ENCODE measurements at places on chromosomes 2 and 18.

DNA sequence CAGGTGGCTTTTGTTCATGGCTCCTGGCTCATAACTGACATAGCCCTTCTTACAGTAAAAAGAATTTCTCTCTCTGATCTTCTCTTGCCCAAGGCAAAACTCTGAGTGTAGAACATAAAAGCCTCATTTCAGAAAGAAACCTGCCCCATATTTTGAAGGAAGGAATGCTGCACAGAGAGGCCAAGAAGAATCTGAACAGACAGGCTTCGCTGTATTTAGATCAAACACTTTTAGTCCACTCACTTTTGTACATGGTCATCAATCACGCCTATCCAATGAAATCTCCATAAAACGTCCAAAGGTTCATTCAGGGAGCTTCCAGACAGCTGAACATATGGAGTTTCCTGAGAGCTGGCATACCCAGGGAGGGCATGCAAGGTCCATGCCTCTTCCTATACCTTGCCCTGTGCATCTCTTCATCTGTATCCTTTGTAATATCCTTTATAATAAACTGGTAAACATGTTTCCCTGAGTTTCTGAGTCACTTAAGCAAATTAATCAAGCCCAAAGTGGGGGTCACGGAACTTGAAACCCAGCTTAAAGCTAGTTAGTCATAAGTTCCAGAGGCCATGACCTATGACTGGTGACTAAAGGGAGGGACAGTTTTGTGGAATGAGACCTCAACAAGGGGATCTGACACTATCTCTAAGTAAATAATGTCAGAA is 62.5 kb upstream of the TMEM247 start:
- DNase-seq = no peak

GRCh38 chr2:238584617-238585016 is 157.9 kb downstream of the ASB1 start:
- DNase-seq = no peak

GRCh38 chr2:199206536-199206935 is 251.2 kb downstream of the SATB2 start:
- no peak for DNase-seq

- no peak for DNase-seq
Observed at GRCh38 chr2:95277246-95277906, 3.1 kb downstream of the PROM2 start.

DNA sequence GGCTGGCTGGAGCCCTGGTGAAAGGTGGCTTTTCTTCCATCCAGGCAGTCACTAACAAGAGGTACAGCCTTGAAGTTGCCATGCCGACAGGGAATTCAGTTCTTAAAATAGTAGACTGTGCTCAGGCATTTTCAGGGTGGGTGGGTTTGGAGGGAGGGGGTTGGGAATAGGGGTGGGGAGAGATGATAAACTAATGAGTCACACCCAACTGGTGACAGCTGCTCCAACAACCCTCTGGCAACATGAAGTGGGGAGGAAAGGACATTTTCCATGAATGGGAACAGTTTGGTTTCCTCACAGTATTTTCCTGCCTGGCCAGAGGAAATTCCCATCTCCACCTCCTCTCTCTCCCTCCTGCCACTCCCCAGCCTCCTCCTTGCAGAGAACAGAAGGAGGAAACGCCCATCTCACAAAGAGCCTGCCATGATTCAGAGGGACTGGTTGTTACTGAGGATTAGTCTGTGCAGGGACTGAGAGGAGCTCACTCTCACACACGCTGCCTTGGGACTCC is 113.0 kb upstream of the SLC1A4 start:
- peak; percentile 57 for DNase-seq

DNA sequence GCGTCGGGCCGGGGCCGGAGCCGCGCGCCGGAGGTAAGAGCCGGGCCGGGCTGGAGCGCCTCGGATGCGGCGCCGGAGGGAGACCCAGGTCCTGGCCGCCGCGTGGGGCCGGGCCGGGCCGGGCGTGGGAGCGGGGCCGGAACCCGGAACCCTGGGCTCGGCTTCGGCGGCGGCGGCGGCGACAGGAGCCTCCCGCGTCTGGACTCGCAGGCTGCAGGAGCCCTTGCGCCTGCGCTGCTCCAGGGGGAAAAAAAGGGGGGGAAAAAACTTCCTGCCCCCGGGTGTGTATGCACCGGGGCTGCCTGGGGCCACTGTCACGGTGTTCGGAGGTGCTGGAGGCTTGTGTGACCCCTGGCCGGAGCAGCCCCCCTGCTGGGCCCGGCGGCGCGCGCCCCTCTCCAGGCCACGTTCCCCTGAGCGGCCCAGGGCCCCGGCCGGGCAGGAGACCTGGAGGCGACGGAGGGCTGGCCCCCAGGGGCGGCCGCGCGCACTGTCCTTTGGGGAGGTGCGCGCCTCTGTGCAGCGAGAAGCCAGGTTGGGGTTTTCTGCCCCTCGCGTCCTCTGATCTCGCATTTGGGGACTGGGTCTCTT is 864 bp downstream of the KLHL29 start:
- no peak for DNase-seq

DNA sequence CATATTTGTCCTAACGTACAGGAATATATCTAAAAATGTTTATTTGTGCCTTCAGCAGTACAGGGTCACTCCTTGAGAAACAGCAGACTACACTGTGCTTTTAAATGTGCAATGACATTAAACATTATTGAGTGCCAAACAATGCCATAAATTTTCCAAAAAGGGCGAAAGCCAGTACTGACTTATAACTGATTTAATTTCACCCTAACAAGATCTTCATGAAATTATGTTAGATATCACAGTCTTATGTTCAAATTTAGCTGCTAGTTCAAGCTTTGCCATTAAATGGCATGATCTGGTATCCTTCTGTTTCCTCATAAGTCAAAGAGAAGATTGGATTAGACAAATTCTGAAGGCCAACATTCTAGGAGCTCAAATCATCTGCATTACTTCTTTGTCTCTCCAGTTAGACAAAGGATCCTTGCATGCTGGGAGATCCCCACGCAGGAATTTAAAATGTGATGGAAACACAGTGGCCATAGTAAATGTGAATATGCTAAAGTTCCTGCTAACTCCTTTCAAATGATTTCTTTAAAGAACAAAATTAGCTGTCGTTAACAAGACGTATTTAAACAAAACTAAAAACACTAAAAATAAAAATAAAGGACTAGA is 129.3 kb upstream of the STON1 start:
- DNase-seq = no peak

DNA sequence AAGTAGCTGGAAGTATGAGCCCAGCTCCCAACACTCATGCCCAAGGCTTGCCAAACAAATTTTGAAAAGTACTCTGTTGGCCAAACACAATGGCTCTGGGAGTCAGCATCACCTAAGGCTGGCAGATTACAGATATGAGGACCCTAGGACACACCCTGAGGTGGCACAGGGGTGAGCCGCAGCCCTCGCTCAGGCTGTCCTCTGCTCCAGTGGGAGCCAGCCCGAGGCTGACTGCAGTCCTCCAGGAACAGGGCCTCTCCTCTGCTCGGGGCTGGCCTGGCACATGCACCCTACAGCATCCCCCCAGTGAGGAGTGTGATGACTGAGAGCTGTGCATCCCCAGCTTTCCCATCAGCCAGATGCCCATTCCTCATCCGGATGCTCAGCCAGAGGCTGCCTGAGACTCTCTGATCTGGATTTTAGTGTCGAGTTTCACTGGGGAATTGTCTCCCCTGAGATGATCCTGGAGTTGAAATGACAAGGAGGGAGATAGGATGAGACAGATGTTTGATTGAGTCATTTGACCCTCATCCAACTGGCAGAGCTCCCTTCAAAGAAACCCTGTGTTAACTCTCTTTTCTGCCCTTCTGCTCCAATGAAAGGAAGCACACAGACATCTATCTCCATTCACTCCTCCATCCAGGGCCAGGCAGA is 269.3 kb upstream of the NCKAP5 start:
- DNase-seq = no peak

GRCh38 chr2:50059462-50059861 is 905.1 kb upstream of the FSHR start:
- no peak for DNase-seq

- no peak for DNase-seq
Observed at GRCh38 chr18:63291278-63291677, 28.3 kb downstream of the BCL2 start.

GRCh38 chr2:88671786-88672427 is 19.6 kb upstream of the RPIA start:
- no peak for DNase-seq

GRCh38 chr2:120445449-120446143 is 99.7 kb downstream of the INHBB start:
- no peak for DNase-seq

DNA sequence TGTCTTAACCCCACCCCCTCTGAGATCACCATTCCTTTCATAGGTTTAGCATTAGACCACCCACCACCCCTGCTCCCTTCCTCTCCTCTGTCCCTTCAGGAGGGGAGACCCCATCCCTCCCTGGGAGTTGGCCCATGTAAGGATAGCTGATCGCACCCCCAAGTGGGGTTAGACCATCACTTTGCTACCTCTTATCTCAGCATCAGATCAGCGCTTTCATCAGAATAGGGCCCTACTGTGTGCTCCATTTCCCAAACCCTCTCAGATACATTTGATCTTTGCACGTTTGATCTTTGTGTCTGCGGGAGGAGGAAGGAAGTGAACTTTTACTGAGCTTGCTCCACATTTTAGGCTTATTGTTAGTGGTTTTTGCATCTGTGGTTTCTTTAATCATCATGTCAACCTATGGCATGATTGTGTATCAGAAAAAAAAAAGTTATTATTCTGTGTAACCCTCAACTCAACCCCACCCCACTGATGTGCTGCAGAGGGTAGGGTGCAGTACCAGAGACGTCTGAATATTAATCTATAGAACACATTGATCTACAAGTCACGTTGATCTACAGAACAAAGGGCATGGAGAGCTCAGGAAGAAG is 81.2 kb downstream of the PDCL3 start:
- no peak for DNase-seq

DNA sequence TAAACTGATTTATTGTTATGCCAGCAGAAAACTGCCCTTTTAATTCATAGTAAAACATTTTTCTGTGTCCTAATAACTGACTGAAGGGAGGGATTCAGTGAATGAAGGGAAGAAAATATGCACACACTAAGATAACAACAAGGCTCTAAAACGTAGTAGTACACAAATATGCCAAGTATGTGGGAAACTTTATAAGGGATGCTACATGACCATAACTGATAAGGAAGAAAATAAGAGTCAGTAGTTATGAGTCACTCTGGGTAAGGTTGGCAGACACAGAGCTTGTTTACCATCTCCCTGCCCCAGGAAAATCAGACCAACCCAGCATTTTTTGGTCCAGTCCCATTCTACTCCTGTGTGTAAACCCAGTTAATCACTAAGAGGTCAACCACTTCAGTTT is 124.2 kb downstream of the RPRM start:
- no peak for DNase-seq

DNA sequence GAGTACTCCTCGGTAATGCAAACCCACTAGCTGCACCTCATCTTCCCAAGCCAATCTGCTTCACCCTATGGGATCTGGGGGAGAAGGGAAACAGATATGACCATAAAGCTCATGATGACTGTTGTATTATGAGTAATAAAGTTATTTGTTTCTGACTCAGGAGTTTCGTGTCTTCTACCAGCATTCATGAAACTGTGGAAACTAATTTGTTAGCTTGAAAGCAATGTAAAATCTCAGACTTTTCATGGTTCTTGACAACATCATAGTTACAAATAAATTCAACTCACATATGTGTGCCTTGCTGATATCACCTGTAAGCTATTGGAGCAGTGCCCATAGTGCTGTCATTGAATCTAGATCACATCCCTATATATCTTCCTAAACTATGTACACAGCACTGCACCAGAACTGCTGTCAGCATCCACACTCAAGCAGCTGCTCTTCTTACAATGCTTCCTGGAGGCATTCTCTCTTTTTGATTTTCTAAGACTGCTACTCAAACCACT is 135.6 kb upstream of the KYNU start:
- no peak for DNase-seq

DNA sequence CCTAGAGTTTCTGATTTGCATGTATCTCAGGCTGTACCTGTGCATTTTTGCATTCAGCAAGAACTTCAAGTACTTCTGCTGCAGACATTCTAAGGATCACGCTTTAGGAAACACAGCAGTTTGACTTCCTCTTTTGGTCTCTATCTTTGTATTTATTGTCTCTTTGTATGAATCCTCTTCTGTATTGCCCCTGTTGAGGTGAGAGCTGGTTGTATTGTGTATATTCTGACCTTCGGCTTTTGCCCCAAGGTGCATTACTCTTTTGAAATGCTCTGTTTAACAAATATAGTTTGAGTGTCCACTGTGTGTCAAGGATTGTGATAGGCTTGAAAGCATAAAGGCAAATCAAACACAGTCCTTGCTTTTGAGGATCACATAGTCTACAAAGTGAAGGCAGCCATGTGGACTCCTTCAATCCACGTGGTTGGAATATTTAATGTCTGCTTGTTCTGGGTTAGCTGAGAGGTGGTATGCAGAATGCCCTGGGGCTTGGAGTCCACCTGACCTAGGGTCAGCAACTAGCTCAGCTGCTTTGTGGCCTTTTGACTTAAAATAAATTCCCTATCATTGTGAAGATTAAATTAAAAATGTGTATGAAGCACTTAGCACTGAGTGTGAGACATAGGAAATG is 108.1 kb downstream of the LYPD6 start:
- DNase-seq = no peak

GRCh38 chr2:128510701-128511397 is 192.2 kb upstream of the HS6ST1 start:
- no peak for DNase-seq

- no peak for DNase-seq
Observed at GRCh38 chr2:168565112-168565511, 109.0 kb downstream of the CERS6 start.

DNA sequence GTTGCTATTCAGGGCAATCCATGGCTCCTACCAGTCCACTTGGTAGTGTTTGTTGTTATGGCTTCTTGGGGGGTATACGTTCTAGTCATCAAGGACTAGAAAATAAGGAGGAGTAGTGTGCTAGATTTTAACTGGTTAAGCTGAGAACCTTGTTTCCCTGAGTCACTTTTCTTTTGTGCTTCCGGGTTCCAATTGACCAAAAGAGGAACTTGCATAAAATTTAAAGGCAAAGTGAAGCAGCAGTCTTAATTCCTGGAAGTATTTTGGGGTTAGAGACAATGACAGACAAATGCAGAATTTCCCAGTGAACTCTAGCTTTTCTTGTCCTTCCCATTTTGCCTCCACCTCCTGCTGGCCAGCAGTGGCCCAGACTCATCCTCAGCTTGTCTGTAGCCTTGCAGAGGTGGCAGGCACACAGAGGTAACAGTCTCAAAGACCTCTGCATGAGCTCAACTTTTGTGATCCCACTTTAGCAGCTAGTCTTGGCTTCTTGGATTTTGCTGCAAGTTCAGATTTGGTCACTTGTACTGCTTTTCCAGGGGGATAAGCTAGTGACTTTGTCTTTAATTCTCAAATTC is 1105.8 kb upstream of the NXPH2 start:
- DNase-seq = no peak

DNA sequence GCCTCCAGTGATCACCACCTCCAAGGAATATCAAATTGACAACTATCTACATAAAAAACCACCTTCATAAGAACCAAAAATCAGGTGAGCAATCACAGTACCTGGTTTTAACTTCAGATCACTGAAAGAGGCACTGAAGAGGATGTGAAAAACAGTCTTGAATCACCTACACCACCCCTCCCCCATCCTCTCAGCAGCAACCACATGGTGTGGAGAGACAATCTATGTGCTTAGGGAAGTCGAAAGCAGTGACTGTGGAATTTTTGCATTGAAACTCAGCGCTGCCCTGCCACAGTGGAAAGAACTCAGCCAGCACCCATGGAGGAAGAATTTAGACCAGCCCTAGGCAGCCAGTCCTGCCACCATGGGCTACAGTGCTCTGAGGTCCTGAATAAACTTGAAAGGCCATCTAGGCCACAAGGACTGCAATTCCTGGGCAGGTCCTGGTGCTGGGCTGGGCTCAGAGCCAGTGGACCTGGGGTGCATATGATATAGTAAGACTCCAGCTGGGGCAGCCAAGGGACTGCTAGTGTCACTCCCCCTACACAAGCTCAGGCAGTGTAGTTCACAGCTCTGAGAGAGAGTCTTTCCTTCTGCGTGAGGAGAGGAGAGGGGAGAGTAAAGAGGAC is 75.6 kb downstream of the ATL2 start:
- DNase-seq = no peak

Data from BJ (cell line).